NCI-H1417 (cell line): ENCODE measurements at places on chromosomes 1 and 21.

GRCh38 chr1:6967431-6968111, 182.3 kb downstream of the CAMTA1 start:
- no peak for DNase-seq

DNA sequence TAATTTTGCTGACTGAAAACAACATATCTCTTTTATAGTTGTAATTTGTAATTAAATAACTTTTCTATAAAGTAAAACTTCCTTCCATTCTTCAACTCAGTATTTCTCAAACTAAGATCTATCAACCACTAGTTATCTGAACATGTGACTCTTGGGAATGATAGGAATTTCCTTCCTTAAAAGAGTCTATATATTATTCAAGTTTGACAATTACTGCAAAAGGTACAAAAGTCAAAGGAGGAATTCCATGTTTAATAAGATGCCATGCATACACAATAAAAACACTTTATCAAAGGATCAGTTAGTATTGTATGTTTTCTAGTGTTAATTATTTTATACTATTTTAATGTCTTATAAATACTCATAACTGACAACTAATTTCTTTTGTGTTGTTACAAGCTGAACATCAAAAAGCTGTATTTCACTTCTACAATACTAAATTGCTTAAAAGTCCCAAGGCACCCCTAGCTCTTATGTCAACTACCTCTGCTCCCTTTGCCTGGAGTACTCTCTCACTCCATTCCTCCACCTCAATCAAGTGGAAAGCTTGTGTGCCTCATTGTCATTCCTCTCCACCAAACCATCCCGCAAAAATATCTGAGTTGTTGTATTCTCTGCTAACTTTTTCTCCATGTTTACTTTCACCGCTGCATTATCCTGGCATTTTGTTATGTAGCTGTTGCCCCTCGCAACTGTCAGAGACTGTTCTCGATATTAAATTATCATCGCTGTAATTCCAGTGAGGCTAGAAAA, 67.9 kb downstream of the SLC44A5 start:
- no peak for DNase-seq

GRCh38 chr1:1938613-1939295, 19.7 kb upstream of the TMEM52 start:
- no peak for DNase-seq

DNA sequence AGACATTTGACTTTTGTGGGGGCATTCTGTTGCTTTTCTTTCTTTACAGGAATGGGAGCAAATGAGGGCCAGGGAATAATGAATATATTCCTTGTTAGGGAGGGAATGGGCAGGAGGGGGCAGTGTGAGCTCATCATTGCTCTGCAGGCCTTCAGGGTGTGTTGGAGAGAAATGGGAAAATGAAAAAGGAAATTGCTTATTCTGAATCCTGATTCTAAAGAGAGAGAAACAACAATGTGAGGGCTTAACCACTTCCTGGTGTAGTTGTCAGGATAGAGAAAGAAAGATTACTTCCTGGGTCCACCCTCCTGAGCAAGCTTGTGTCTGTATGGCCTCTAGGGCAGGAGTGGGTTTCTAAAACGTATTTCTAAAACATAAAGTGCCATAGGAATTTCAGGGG, 28.3 kb downstream of the VANGL2 start:
- DNase-seq = peak; percentile 39

DNA sequence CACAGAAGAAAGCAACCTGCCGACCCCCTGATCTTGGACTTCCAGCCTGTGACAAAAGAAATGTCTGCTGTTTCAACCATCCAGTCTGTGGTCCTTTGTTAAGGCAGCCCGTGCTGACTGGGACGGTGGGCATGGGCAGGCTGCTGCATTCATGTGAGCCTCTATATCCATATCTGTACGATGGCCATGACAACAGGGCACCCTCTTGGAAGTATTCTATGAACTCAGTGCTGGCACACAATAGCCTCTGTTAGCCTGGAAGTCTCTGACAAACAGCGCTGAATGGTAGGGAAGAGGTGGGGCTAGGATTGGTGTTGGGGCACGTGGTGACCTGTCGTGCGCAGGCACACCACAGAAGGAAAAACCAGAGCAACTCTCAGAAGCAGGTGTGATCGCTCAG, 30.4 kb downstream of the SPATA21 start:
- DNase-seq = no peak

DNA sequence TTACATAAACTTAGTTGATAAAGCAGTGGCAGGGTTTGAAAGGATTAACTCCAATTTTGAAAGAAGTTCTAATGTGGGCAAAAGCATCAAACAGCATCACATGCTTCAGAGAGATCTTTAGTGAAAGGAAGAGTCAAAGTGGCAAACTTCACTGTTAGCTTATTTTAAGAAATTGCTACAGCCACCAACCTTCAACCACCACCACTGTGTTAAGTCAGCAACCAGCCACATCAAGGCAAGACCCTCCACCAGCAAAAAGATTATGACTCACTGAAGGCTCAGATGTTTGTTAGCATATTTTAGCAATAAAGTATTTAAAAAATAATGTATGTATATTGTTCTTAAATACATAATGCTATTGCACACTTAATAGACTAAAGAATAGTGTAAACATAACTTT, 21.3 kb upstream of the MAGI3 start:
- no peak for DNase-seq

- no peak for DNase-seq
Measured at GRCh38 chr1:246678816-246679793, 45.1 kb upstream of the SCCPDH start.

- peak; percentile 85 for DNase-seq
Measured at GRCh38 chr1:153626904-153627714, at the start of gene S100A13. TSS of gene S100A13 (minus strand) at chr1:153627505. CDS start at chr1:153626472, 1,033 bp downstream.

DNA sequence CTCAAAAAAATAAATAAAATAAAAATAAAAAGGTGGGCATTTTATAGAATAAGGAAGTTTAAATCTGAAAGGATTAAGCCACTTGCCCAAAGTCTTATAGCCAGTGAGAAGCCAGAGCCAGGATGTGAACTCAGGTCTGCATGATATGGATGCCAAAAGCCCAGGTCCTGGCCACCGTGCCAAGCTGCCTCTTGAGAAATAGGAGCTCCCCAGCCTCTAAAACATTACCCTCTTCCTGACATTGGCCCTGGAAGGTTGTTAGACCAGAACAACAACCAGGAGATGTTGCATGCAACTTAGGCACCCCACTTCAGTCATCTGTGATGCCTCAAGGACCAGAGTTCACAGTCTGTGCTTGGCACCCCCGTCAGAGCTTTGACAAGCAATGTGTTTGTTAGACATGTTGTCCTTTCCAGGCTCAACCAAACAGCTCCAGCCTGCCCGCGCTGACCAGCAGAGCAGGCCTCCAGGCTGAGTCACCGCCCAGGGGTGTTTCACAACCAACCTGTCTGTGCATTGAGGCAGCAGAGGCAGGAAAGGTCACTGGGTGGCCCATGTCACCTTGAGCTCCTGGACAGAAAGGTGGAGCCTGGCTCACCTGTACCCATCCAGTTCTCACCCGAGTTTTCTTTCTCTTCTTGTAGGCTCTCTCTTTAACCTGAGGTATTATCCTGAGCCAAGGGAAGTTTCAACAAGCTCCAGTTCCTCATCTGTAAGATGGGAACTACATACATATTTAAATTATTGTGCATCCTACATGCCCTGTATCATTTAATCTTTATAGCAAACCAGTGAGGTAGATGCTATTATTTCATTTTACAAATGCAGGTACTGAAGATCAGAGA, 14.9 kb upstream of the MED18 start:
- DNase-seq = no peak

GRCh38 chr1:54287176-54287650, 87.2 kb downstream of the MRPL37 start:
- DNase-seq = peak; percentile 69

DNA sequence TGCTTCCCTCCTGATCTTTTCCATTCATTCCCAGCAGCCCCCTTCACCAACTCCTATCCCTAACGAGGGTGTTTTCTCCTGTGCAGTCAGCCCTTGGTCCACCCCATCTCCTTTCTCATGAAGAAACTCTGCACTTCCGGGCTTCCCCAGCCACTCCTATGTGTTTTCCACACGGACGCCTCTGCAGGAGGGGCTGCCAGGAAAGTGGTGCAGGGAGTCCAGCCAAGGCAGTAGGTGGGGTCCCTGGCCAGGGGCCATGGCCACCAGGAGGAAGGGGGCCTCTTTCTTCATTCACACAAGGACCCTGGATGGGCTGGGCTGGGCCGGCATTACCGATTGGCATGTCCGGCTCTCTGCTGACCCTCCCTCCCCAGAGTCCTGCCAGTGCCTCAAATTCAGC, 72.8 kb upstream of the EFHD2 start:
- DNase-seq = no peak

DNA sequence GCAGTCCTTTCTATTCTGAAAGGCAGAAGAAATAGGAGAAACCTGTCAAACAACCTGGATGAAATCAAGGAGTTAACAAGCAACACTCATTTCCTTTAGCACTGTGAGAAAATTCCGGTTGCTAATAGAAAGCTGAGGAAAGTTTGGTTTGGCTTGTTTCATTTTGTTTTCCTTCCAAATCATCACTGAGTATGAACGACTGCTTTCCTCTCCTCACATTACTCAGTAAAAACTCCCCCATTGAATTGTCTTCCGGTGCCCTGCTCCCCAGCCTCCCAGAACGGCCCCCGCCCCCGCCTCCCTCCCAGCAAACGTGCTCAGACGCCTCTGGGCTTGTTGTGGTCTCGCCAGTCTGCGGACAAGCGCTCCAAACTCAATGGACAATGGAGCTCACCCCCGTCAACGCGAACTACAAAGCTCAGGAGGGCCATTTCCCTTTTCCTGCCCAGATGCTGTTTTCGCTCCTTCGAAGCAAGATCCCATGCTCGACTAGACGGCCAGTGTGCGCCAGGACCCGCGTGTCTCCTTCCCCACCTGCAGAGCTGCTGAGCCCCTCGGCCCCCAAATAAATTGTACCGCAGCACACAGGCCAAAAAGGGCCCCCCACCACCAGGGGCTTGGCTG, 747 bp downstream of the STX6 start:
- DNase-seq = peak; percentile 80

DNA sequence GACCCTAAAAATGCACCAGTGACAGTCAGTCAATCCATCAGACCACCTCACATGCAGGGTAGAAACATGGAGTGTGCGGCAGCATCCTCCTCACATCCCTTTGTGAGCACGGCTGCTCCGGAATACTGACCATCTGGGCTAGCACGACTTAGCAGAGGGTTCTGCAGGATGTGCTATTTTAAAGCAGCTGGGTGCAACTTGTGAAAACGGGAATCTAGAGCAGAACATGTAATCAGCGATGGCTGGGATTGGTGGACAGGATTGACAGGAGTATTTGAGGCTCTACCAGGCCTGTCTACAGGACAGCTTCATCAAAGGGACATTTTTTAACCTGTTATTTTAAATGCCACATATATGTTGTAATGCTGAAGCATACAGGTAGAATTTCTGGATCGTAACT, 16.8 kb upstream of the PLEKHM2 start:
- DNase-seq = no peak

DNA sequence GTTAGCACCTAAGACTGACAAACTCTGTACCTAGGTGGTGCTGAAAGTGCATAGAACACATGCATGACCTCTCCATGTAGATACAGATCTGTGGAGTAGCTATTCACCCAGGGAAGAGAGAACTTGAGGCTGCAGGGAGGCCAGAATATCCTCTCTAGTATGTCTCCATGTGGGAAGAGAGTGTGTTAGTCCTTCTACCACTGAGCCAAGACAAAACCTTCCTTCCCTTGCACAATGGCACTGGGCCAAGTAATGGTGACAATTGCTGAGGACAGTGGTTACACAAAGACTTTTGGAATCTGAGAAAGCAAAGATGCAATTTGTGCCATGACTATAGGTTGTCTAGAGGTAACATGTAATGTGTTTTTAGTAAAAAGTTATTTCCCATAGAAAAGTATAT, 52.3 kb downstream of the C1orf198 start:
- no peak for DNase-seq

DNA sequence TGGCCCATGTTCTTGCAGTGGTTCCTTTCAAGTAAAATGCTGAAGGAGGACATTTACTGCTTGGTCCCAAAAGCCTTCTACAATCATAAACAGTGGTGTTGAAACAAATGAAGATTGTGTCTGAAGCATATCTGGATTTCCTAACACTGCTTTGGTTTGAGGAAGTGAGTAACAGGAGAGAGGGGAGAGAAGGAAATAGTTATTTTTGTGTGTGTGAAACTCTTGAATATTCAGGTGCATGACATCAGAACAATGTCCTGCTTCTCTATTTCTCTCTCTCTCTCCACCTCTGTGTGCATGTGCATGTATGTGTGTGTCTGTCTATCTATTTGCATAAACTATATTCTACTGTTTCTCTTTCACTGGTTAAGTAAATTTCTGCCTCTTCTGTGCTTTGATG, 61.4 kb upstream of the TNFSF18 start:
- DNase-seq = no peak

- no peak for DNase-seq
Measured at GRCh38 chr1:200388791-200389190, 21.0 kb downstream of the ZNF281 start.

- DNase-seq = peak; percentile 96
Measured at GRCh38 chr1:229694053-229694693, 68.1 kb downstream of the URB2 start.

DNA sequence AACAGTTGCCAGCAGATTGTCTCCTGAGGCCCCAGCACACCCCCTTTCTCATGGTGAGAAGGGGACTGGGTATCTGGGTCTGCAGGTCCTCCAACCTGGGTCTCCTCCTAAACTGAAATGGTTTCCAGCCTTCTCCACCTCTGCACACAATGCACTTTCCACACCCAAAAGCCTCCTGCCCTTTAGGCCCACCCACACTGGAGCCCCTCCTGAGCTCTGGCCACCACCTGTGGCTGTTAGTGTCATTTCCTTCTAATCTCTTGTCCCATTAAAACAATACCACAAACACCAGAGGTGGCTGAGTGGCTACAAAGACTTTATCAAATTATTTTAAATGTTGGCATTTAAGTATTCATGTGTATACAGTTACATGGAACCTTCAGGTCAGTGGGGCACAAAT, 11.5 kb downstream of the GPR3 start:
- no peak for DNase-seq

- DNase-seq = no peak
Measured at GRCh38 chr1:223175633-223176032, 32.6 kb upstream of the TLR5 start.

DNA sequence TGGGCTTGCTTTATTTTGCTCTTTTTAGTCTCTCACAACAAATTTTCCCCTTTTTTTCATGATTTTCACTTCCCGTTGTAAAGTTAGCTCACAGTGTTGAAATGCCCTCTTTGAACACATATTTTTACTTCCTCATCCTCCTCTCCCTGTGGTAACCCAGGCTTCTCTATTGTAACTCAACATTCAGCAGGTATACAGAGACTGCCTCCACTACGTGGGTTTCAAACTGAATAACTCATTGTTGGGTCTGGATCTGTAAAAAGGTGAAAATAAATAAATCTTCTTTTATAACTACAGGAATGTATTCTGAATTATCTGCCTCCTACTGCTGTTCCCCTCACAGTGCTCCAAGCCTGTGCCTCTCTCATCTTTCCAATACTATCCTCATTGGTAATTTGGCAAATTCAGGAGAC, 166.4 kb downstream of the RUNX1 start:
- DNase-seq = no peak
